ENCODE measurements at places on chromosomes 13 and 19.

- no peak for DNase-seq
These were observed 185.4 kb upstream of the SERP2 start for GRCh38 chr13:44188257-44188656.

- no peak for DNase-seq
These were observed 29.1 kb downstream of the CEBPA start for GRCh38 chr19:33273065-33273736.

DNA sequence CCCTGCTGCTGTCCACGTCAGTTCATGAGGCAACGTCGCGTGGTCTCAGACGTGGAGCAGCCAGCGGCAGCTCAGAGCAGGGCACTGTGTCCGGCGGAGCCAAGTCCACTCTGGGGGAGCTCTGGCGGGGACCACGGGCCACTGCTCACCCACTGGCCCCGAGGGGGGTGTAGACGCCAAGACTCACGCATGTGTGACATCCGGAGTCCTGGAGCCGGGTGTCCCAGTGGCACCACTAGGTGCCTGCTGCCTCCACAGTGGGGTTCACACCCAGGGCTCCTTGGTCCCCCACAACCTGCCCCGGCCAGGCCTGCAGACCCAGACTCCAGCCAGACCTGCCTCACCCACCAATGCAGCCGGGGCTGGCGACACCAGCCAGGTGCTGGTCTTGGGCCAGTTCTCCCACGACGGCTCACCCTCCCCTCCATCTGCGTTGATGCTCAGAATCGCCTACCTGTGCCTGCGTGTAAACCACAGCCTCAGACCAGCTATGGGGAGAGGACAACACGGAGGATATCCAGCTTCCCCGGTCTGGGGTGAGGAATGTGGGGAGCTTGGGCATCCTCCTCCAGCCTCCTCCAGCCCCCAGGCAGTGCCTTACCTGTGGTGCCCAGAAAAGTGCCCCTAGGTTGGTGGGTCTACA lies 6.6 kb downstream of the FSTL3 start:
- DNase-seq, result no peak

DNA sequence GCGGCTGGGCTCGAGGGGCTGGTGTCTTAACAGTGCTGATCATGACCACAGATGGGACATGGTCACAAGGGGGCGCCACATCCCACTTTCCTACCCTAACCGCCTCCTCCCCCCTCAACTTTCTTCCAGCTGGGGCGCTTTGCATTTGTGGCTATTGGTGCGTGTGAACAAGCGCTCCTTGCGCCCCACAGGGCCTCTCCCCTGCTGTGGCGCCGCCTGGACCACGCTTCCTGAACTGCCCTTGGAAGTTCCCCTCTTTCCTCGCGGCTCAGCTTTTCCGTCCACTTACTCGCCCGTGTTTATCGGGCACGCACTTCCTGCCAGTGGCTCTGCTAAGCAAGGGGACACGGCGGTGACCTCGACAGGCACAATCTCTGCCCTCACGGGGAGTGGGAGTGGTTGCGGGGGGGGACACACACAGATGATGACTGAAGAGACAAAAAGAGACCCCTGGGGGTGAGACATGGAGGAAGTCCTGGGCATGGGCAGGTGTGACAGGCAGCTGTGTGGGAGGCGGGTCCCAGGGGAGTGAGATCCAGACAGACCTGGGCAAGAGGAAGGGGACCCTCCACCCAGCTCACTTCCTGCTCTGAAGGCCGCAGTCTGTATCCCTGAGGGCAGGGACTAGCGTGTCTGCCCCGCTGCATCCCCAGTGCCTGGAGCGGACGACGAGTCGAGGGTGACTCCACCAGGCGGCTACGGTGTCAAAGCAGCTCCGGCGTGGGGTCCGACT lies 40.3 kb downstream of the ZNF787 start:
- peak; percentile 82 for DNase-seq

DNA sequence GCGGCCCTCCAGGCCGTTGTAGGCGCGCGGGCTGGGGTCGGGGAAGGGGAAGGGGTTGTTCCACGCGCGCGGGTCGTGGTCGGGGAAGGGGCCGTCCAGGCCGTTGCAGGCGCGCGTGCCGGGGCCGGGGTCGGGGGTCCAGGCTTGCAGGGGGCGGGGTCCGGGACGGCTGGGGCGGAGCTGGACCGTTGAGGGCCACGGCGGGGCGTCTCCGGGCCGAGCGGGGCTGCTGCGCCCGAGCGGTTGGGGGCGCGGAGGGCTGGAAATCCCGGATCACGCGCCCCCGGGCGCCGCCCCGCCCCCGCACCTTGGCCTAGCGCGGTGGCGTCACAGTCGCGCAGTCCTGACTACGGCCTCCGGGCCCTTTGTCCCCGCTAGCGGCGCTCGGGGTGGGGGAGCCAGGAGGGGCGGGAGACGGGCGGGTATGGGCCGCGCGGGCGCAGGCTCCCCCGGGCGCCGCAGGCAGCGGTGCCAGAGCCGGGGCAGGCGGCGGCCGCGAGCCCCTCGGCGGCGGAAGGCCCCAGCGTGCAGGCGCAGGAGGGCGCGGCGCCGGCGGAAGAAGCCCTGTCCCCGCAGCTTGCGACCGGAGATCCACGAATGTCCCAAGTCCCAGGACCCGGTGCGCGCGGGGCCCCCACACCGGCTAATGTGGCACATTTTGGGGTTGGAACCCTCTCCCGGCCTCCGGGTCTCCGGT lies 665 bp downstream of the GPX4 start:
- peak; percentile 64 for DNase-seq

DNA sequence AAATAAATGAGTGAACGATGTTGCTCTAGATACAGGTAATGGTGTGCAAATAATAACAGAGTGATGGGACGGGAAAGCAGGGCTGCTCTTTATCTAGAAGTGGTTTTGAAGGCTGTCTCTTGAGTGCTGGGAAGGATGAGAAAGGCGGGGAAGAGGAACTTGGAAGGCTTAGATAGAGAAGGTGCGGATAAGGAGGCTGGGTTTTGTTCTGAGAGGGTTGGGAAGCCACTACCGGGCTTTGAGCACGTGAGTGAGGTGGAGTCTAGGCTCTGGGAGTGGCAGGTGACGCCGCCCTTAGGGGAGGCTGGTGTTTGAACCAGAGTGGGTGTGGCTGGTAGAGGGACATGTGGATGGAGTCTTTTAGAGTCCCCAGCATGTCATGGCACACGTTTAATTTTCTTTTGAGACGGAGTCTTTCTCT lies 811 bp downstream of the ARMC6 start:
- peak; percentile 8 for DNase-seq
